HuH-7.5 (cell line): ENCODE measurements at places on chromosomes 6 and 20.

DNA sequence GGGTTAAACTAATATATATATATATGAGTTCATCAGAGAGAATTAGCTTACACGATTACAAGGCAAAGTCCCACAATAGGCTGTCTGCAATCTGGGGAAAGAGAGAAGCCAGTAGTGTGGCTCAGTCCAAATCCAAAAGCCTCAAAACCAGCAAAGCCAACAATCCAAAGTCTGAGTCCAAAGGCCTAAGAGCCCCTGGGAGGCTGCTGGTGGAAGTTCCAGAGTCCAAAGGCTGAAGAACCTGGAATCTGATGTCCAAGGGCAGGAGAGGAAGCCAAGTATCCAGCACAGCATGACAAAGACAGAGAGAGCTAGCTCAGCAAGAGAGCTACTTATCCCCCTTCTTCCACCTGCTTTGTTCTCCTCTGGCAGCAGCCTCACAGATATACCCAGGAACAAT is 274.7 kb upstream of the ID4 start:
- no peak for DNase-seq

DNA sequence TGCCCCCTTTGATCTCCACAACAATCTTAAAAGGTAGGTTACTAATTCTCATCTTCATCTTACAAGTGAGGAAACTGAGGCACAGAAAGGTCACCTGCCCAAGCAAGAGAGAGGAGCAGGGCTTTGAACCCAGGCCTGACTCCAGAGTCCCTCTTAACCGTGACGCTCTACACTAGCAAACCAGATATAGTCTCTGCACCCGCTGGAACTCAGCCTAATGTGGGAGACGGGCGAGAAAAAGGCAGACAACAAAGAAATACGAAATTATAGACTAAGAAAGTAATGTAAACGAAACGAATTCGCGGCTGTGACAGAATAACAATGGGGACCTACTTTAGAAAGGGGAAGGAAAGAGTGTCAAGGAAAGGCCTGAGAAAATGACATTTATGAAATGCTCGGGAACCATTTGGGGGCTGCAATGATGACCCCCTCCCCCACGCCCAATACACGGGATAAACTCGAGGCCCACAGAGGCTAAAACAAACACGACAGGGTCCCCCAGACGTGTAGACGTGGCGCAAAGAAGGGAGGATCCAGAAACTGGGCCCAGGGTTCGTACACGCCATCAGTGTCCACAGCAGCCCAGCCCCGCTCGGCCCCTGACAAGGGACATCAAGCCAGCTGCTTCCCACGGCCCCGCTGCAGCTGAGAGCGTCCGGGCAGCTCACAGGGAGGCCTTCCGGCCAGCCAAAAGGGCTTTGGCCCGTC is 637 bp downstream of the TRPC4AP start:
- DNase-seq, result peak; percentile 39

GRCh38 chr20:18496042-18496441 is 983 bp downstream of the RBBP9 start:
- DNase-seq, result no peak

- no peak for DNase-seq
Observed at GRCh38 chr6:115865914-115866313, 194.8 kb downstream of the FRK start.

DNA sequence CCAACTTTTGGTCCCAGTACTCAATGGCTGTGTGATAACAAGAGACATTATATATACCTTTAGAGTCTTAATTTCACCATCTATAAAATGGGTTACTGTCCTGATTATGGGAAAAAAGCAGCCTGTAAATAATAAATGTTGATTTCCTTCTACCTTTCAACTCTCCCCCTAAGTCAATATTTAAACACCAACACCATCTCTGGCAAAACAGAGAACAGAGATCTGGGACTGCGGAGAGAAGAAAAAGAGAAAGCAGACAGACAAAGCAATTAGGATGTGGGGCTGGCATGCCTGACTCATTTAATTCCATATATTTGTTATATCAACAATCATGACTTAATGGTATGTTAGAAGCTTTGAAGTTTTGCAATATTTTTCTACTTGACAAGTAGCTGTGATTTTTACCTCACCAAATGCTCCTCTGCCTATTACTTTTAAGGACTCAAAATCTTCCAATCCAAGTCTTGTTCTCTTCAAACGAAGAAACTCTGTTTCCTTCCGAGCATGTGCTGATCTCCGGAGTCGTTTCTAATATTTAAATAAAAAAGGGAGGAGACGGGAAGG is 23.3 kb downstream of the STK38 start:
- no peak for DNase-seq

DNA sequence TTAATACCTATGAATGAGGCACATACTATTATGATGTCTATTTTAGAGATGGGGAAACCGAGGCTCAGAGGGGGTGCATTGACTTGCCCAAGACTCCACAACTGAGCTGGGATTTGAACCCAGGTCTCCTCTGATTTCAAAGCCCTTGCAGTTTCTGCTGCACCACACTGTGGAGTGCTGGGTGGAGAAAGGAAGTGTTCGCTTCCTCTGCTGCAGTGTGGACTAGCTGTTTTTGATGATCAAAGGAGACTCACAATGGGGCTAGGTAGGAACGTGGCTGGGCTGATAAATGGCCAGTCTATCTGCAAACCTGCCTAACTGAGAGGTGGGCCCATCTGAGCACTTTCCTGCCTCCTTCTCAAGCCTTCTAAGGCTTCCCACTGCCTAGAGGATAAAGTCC is 87.2 kb downstream of the CD40 start:
- DNase-seq, result no peak

GRCh38 chr6:35723587-35723986 is 13.2 kb upstream of the ARMC12 start:
- DNase-seq, result no peak

DNA sequence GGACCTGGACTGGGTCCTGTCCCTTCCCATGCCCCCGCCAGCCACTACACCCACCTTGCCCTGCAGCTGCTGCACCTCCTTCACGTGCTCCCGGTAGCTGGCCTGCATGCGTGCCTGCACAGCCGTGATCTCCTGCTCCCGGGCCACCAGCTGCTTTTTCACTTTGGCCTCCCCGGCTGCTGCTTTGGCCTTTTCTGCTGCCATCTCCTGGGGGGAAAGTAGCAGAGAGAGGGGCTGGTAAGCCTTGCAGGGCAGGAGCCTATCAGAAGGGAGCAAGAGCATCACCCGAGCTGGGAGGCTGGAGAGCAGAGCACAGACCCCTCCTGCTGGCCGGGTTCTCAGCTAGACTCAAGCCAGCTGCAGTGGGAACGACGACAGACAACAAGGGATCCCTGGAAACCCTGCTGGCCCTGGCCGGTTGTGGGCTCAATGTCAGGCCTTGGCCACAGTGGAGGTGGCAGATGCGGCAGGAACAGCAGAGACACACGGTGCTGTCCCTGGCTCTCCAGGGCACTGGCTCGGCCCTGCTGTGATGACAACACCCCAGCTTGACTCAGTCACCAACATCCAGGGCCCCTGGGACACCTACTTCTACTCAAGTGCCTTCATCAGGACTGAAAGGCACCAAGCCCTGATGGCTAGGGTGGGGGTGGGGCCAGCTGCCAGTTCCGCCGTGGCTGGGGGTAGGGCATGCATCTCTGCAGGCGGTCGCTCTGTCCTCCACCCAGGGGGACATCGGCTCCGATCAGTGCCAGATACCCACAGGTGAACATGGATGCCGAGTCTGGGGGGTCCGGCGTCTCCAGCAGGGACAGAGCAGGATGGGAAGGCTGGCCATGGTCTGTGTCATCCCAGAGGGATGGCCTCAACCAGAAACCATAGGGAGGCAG is 45.3 kb downstream of the RRBP1 start:
- DNase-seq, result no peak

DNA sequence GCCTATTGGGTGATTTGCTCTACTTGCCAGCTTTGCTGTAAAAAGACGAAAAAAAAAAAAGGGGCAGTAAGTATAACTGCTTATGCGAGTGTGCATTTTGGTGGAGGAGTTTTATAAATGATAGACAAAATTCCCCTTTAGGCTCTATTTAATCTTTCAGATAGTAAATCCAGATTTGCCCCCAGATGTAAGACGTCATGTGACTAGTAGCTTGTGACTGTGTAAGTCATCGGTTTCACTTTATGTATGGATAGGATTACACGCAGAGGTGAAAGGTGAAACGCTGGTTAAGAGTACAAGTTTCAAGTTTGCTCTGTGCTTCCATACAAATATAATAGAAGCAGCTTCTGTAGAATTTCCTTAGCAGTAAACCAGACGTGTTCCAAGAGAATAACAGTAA is 7.9 kb downstream of the RAB32 start:
- DNase-seq, result no peak

DNA sequence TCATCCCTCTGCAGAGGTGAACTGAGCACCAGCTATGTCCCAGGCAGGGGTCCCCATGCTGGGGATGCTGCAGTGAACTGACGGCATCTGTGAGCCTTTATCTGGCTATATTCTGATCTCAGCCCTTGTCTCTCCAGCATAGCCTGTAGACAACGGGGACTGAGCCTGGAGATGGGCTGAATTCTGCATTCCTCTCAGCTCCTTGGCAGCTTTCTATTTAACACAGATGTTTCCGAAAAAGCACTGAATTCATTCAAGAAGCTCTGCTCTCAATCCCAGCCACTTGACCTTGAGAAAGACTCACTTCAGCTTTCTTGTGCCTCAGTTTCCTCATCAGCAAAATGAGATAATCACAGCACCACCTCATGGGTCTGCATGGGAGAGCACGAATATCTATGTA is 204.4 kb upstream of the PMEPA1 start:
- no peak for DNase-seq

GRCh38 chr6:136510782-136511181 is 39.4 kb downstream of the MAP7 start:
- no peak for DNase-seq

DNA sequence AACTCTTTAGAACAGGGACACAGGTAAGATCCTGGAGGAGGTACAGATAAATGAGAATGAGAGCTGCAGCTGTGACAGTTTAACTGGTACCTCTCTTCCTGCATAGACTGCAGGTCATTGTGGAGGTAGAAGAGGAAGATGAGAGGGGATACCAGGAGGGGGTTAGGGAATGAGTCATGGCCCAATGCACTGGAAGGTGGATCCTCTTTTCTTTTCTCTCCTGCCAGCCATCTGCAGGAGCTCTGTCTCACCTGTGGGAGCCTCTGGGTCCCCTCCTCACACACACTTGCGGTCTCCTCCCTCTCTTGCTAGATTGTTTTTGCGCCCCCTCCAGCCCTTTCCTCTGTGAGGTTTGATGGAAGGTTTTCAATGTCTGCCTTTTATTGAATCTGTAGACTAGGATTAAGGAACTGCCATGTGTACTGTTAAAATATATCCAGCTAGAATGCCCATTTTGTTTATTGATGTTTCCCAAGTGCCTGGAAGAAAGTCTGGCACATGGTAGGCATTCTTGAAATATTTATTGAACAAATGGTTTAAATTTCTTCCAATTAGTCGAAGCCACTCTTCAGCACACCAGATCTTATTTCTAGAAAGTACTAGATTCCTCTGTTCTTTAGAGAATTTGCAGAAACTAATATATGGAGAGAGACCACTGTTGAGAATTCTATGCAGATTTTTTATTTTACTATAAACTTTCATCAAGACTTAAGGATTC is 13.0 kb downstream of the C6orf163 start:
- no peak for DNase-seq

DNA sequence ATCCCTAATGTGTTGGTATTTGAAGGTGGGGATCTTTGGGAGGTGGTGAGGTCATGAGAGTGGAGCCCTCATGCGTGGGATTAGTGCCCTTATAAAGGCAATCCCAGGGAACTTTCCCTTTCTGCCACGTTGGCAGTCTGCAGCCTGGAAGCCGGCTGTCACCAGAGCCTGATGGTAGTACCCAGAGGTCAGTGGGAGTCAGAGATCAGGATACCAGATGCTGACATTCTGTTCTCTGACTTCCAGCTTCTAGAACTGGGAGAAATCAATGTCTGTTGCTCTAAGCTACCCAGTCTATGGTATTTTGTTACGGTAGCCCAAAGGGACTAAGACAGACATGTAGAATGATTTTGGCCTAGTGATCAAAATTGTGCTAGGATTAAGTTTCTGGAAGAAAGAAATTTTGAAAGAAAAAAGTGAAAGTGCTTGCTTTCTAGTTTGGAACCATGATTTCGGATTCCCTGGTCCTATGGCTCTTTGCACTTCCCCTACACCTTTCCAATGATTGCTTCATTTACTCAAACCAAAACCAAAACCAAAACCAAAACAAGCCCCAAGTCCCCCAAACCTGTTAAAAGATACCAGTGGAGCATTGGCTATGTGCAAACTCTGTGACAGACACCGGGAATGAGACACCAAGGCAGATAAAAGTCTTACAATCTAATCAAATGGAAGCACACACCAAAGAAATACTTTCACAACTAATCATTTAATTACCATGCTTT is 173.7 kb upstream of the ZNF217 start:
- no peak for DNase-seq

- DNase-seq, result no peak
Observed at GRCh38 chr6:135358985-135359384, 138.6 kb downstream of the AHI1 start.

GRCh38 chr20:47663354-47664067 is 121.8 kb downstream of the SULF2 start:
- peak; percentile 100 for DNase-seq

DNA sequence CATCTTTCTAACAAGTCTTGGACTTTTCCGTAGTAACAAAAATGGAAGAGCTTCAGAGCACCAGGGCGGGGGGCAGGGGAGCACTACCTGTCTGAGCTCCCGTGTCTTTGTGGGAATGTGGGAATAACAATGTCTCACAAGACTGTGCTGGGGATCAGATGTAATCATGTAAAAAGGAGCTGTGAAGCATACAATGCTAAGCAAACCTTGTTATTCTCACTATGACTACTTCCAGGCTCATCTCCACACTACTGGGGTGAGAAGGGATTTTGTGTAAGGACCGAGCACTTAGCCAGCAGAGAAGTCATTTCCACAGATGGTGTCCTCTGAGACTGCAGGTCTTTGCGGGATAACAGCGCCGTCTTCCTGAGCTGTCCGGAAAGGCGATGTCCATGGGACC is 27.1 kb downstream of the PRR18 start:
- no peak for DNase-seq
